ENCODE measurements at places on chromosomes 11 and 22. TPM values are rescaled to one million over a fixed set of nuclear protein-coding genes. Genes with fewer than 3 reads are reported as not detected.

- DNase-seq, result no peak
Observed at GRCh38 chr11:61585115-61585514, 4.2 kb upstream of the SYT7 start.

DNA sequence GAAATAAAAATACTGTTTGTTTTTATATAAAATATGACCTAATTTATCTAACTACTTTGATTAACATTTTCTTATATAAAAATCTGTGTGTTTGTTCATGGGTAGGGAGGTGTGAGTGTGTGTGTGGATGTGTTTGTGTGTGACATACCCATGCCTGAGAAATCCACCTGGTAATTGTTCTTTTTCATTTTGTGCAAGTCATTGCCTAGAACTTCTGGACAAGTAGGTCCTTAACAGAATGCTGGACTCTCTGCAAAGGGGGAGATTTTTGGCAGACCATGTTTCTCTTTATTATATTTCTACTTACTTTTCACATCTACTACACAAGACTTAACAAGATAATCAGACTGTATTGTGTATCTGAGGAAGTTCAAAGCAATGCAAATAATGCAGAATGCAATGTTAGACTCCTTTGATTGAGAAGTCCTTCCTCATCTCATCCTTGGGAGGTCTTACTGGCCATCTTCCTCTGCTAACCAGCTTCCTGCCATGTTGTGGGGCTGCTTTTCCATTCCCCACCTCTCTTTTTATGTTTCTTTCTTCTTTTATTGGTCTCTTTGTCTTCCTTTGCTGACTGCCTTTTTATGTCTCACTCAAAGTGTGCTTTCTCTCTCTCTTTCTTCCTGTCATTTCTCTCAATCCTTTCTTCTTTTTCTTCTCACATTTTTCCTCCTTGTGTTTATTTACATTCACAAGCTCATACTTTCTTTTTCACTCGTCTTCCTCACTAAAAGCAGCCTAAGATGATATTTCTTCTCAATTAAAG is 1017.0 kb upstream of the CNTN5 start:
- DNase-seq, result no peak

GRCh38 chr22:47328550-47329243 is 566.2 kb downstream of the TBC1D22A start:
- no peak for DNase-seq

GRCh38 chr11:122343210-122343609 is 227.2 kb upstream of the BLID start:
- DNase-seq, result no peak

DNA sequence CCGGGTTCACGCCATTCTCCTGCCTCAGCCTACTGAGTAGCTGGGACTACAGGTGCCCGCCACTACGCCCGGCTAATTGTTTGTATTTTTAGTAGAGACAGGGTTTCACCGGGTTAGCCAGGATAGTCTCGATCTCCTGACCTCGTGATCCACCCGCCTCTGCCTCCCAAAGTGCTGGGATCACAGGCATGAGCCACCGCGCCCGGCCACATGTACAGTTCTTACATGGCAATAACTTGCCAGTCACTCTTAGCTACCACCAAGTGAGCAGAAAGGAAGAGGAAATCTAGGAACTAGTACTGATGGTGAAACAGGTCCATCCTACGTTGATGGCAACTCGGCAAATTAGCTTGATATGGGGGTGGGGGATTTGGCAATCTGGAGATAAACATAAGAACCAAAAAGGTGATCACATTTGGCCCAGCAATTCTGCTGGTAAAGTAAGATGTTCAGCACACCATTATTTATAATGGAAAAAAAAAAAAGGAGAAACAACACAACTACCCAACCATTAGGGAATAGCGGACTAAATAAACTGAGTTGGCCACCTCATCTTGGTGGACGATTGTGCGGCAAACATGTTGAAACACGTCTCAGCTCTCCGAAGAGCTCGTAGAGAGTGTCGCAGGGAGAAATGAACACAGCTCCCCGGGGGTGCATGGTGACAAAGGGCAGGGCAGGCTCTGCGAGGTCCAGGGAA is 5.3 kb downstream of the NLRP6 start:
- no peak for DNase-seq

DNA sequence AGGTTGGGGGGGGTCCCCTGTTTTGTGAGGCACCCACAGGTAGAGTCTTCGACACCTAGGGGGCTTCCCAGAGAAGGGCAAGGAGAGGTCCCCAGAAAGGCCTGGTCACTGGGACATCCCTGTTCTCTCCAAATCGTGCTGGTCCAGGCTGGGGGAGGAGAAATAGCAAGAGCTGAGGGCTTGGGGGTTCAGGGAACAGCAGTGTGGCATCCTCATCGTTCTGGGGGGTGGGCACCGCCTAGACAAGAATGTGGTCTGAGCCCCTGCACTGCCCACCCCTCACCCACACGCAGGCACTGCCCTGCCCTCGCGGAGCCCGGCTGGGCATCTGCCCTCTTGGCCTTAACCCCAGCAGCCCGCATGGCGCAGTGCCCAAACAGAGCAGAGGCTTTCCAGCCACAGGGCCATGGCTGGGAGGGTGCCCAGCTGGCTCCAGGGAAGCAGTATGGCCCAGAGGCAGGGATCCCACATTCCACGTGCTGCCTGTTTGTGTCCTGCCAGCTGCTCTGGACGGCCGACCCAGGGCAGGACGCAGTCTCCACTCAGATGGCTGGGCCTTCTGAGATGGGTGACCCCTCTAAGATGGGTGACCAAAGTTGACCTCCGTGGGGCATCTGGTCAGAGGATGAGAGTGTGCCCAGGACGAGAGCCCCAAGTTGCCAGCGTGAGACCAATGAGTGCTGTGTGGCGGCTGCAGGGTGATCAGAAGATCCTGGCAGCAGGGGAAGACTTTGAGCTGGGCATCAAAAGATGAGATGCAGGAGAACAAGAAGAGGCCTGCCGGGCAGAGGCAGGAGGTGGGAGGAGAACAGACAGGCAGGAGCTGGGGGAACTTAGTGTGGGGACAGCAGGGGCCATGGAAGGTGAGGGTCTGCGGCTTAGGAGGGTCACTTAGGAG is 14.4 kb downstream of the SCARF2 start:
- DNase-seq, result no peak

GRCh38 chr11:17611049-17611448 is 64.0 kb downstream of the OTOG start:
- DNase-seq, result no peak

- no peak for DNase-seq
Observed at GRCh38 chr11:95378111-95378510, 147.1 kb upstream of the SESN3 start.

DNA sequence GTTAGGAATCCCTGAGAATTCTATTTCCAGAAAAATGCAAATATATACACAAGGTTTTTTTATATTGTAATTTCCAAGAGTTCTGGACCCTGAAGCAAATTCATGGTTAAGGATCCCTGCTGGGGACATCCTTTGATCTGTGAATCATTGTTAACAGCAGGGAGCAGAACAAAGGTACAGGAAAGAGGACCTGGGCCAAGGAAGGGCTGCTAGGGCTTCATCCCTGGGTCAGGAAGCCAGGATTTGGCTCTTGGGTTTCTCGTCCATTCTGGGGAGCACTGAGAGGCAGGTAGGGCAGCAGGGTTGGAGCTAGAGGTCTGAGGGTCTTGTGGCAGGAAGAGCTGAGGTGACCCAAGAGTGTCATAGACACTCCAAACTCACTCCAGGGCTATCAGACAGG is 10.2 kb upstream of the OAF start:
- no peak for DNase-seq

DNA sequence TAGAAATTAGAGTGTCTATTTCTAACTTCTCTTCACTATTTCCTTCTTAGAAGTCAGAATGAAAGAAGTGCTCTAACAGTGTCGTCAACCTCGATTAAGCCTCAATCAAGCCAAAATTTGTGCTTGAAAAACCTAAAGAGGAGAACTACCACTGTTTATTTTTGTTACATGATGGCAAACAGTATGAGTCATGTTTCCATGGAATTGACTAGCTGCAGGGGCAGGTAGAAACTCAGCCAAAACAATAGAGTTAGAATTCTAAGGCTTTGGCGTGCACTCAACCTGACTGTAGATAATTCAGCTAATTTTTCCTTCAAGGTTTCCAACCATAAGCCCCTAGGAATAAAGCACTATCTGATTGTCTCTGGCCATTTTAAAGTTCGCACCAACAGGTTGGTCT is 415.9 kb downstream of the ETS1 start:
- DNase-seq, result peak; percentile 15

- no peak for DNase-seq
Observed at GRCh38 chr11:776561-777287, 563 bp downstream of the GATD1 start.

DNA sequence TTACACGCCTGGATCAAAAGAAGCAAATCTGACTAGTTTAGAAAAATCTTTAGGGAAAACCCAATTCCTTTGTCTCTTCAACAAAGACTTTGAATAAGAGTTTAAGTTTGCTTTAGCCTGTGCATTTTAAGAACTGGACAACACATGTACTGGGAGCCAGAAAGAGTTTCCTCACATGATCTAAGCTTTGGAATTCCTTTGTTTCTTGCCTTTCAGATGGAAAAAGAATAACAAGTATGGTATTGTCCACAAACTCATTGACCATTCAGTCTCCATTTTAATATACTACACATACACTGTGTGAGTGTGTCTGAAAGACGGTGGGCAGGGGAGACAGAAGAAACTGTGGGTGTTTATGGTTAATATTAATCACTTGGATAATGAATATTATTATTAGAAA is 205.6 kb downstream of the MAML2 start:
- DNase-seq, result peak; percentile 19

- no peak for DNase-seq
Observed at GRCh38 chr22:37990301-37990700, 5.9 kb upstream of the SOX10 start.

- no peak for DNase-seq
Observed at GRCh38 chr11:66924272-66924671, 33.9 kb downstream of the PC start.

DNA sequence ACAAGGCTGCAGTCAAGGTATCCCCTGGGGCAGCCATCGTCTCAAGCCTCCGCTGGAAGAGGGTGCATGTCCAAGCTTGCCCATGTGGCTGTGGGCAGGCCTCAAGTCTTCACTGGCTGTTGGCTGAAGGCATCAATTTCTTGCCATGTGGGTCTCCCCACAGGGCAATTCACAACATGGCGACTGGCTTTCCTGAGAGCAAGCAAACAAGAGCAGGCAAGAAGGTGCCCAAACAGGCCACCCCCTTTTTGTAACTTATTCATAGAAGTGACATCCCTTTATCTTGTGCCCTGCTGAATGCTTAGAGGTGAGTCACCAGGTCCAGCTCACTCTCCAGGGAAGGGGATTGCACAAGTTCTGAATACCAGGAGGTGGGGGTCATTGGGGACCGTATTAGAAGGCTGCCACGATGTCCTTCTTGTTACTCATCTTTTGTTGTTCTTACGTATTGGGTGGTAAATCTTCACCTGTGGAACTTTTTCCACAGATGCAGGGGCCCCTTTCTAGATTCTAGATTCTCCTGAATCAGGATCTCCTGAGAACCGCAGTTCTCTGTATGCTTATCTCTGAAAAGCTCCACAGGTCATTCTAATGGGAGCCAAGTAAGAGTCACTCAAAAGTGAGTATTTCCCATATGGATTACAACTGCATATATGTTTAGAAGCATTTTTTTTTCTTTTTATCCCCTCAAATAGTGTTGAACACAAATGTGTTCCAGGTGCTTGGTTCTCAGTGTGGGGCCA is 44.2 kb upstream of the MICAL2 start:
- no peak for DNase-seq

DNA sequence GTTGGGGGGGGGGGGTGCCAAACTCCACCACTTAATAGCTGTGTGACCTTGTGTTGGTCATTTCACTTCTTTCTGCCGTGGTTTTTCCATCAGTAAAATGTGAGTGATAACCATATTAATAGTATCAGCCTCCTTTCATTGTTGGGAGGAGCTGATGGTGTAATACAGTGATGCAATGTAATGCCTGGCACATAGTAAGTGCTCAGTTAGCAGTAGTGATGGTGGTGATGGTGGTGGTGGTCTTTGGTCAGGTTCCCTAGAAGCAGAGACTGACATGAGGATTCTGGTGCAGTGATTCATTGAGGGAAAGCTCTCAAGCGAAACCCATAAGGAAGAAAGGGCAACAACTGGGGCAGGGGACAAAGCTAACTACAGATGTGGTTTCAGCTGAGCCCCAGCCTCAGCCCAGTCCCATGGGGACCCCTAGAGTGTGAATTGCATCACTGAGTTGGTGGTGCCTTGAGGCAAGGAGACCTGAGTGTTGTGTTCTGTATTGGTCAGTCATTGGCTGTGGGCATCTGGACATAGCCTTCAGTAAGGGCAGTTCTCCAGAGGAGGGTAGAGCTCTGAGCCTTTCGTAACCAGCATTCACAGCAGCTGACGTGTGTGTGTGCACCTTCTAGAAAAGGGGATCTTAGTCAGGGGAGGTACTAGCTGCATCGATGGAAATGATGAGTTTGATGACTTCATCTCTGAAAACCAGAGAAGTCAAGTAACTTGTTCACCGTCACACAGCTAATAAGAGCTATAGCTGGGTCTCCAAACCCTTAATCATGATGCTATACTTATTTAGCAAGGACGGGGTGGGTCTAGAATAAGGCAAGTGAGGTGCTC is 93.6 kb upstream of the CRYBB3 start:
- no peak for DNase-seq

GRCh38 chr11:128490092-128490491 is 97.3 kb downstream of the ETS1 start:
- DNase-seq, result no peak

GRCh38 chr11:85171648-85172257 is 455.4 kb downstream of the DLG2 start:
- no peak for DNase-seq

- DNase-seq, result no peak
Observed at GRCh38 chr11:2138068-2138430, 1.1 kb downstream of the IGF2 start.

- DNase-seq, result no peak
Observed at GRCh38 chr11:126391970-126392632, 36.6 kb downstream of the ST3GAL4 start.

GRCh38 chr11:20162824-20163782 is 2.8 kb upstream of the DBX1 start:
- DNase-seq, result no peak

GRCh38 chr11:76838678-76839068 is 22.0 kb upstream of the ACER3 start:
- DNase-seq, result peak; percentile 14

GRCh38 chr11:93329936-93330445 is 551 bp upstream of the DEUP1 start:
- peak; percentile 5 for DNase-seq

LRRN4CL gene
- 12.7 TPM for total RNA-seq

POU2AF1 gene
- 0.10 TPM for total RNA-seq

DDIAS gene
- 3.3 TPM for total RNA-seq

CENATAC gene
- total RNA-seq, result 25.2 TPM

MISFA gene
- total RNA-seq, result 2.6 TPM

LINC01488 gene
- total RNA-seq, result not detected

HPS5 gene
- total RNA-seq, result 32.8 TPM

YPEL1 gene
- total RNA-seq, result 5.8 TPM

SMCO4 gene
- total RNA-seq, result 13.4 TPM
